Fibroblast of the aortic adventitia (primary cell): ENCODE measurements at places on chromosomes 7 and 10.

DNA sequence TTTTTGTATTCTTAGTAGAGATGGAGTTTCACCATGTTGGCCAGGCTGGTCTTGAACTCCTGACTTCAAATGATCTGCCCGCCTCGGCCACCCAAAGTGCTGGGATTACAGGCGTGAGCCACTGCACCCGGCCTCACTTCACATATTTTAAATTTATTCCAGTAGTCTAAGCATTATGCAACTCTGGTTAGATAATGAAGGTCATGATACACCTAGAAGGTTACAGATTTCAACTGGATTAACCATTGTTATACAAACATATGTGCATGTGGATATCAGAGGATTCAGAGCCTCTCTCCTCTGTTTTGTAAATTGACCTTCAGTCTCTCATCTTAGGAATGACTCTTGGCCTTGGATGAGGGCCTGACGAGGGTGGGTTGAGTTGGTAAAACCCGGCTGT, 146.3 kb downstream of the DPP6 start:
- no peak for DNase-seq

GRCh38 chr10:51170518-51171245, 96.4 kb downstream of the PRKG1 start:
- DNase-seq: peak; percentile 41

DNA sequence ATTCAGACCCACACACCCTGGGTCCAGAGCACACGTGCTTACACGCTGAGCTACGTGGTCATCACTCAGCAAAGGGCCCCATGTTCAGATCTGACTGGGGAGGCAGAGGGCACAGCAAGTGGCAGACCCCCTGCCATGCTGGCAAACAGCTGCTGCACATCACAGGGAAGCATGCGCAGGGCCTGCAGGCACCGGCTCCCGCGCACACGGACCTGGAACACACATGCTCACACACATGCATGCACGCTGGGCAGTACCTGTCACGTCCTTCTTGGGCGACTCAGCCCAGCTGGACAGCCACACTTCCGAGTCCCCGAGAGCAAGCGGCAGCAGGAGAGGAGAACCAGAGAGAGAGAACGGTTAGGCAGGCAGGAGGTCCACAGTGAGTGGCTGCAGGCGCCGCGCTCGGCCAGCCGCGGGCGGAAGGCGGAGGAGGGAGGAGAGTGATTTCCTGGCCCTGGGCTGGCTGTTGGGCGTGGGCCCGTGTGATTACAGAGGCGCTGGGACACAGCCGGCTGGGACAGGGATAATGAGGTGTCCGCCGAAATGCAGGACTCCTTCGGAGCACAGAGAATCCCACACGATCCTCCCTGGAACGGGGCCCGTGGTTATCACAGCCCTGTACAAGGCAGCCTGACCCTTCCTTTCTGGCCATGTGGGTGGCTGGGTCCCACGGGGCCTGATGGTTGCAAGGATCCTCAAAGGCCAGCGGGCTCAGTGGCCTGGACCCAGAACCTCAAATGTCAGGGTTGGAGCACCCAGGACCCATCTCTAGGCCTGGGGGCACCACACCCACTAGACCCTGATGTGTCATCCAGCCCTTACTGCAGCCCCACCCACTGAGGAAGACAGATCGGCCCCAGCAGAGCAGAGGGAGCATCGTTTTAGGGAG, 175.1 kb downstream of the NEURL1 start:
- peak; percentile 58 for DNase-seq

DNA sequence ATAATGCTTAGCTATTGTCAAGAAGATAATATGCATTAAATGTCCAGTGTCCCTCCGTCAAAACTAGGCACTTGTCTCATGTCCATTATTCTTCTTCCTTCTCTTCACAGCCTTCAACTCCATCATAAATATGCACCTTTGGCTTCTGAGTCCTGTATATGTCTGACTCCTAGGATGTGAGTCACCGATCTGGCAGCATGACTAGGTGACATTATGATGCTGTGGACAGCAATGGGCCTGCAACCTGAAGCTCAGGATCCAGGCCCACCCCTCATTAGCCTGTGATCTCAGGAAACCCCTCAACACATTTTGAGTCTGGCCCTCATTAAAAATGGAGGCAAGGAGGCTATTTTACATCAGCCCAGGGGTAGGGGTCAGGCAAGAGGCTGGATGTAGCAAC, 362.5 kb upstream of the ZMIZ1 start:
- DNase-seq: peak; percentile 20

- peak; percentile 33 for DNase-seq
These were observed 41.8 kb downstream of the ZCCHC24 start for GRCh38 chr10:79403441-79404230.

DNA sequence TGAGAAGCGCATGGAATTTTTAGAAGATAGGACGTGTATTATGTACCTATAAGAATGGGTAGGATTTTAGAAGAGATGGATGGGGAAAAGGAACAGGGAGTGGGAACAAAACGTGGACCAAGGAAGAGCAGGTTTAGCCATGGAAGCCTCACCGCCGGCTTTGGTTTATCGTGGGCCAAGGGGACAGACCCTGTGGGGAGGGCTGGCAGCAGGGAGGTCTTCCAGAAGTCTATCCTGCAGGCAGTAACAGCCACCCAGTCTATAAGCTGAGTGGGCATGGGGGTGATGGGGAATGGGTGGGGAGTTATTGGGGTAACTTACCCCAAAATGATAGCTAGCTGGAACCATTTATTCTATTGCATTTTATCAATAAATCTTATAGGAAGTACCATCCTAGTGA, 44.9 kb downstream of the IKZF1 start:
- no peak for DNase-seq

GRCh38 chr10:96230527-96230926, 40.8 kb downstream of the BLNK start:
- no peak for DNase-seq

- no peak for DNase-seq
These were observed 28.4 kb upstream of the TMEM26 start for GRCh38 chr10:61481597-61481996.

DNA sequence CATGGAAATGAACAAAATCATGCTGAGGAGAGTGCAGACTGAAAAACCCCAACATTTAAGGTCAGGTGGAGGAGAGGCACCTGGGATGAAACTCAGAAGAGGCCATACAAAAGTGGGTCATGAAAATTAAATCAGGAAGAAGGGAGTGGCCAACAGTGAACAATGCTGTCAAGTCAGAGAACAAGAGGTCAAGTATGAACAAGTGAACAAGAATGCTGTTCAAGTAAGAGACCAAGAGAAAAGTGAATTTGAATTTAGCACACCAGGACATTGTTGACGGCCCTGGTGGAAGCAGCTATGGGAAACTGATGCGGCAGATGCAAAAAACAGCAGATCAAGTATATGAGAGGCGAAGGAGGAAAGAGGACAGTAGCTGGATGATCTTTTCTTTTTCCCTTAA, 7.9 kb downstream of the CEP41 start:
- DNase-seq: peak; percentile 56

DNA sequence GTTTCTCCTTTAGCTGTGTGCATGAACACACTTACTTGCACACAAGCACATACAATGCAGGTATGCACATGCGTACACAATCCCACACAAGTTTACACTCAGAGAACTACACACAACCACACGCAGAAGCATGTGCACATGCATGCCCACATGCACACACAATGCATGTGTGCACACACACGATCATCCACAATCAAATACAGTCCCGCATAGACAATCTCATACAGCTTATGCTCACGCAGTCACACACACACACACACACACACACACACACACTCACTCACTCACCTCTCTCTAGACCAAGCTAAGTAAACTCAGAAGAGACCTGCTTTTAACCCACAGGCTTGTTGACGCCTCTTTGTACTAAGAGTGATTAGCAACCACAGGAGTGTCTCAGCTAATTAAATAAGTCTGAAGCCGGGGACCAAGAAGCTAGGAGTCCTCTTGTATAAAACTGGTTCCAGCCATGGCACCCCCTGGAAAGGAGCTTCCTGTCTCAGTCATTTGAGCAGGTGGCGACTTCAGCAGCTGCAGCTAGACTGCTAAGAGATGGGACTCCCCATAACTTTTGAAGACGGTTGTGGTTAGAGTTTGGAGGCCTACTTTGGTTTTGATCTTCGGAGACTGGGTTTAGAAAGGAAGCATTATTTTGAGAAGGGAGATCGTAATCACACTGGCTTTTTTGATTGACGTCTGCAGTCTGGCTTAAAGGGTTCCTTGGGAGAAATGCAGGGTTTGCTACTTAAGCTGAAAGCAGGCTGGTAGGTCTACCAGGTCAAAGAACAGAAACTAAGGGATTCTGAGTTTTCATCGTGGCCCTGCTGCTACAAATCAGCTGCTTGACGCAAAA, 82.3 kb upstream of the ADRB1 start:
- DNase-seq: no peak

- DNase-seq: no peak
These were observed 34.6 kb downstream of the ADAM12 start for GRCh38 chr10:126353666-126354065.

- DNase-seq: no peak
These were observed 17.1 kb downstream of the SCD start for GRCh38 chr10:100364175-100364574.

DNA sequence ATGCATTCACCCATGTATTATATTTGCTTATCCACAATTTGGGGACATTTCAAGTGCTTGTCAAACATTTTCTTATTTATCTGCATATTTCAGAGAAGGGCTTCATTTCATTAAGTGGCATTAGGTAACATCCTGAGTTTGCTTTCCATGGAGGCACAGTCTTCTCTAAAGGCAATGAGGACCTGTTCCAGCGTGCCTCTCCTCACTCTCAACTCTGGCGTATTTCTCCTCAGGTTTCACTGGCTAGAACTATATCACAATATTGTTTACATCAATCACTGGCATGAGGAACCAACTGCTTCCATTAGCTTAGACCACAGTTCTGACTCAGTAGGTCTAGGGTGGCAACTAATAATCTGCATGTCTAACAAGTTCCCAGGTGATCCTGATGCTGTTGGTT, 177.2 kb downstream of the TAX1BP1 start:
- no peak for DNase-seq

GRCh38 chr10:12107781-12108180, 21.7 kb upstream of the SEC61A2 start:
- no peak for DNase-seq

- DNase-seq: peak; percentile 45
These were observed 903 bp upstream of the KCNMA1 start for GRCh38 chr10:77638321-77639101.

DNA sequence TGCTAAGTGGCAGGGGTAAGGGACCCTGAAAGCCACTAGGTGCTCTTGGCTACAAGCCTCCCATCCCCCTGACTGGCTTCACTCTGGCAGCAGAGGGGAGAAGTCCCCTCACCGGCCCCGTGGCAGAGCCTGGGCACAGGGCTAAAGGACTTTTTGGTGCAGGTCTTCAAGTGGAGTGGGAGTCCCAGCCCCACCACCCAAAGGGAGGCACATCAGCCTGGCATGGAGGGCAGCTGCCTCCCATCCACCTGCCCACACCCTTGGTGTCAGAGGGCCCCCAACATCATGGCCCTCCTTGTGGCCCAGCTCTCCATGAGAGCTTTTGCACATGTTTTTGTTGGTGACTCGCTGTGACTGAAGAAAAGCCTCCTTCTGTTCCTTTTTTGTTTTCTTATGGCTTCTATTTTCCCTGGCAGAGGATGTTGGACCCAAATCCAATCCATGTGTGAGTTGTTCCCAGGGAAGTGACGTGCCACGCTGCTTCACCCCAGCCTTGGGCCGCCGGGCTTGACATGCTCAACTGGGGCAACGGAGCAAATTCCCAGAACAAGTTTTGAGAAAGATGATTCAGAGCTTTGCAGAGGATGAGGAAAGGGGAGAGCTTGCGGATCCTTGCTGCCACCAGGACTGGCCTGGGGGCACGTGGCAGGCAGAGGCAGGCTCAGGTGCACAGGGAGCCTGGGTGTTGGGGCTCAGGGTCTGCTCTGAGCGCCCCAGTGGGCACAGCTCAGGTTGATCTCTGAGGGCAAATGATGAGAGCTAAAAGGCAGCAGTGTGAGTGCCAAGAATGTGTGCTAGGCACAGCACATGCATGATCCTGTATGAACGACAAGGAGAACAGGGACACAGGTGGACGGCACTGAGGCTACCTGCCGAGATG, 1.9 kb upstream of the AEBP1 start:
- DNase-seq: peak; percentile 86

DNA sequence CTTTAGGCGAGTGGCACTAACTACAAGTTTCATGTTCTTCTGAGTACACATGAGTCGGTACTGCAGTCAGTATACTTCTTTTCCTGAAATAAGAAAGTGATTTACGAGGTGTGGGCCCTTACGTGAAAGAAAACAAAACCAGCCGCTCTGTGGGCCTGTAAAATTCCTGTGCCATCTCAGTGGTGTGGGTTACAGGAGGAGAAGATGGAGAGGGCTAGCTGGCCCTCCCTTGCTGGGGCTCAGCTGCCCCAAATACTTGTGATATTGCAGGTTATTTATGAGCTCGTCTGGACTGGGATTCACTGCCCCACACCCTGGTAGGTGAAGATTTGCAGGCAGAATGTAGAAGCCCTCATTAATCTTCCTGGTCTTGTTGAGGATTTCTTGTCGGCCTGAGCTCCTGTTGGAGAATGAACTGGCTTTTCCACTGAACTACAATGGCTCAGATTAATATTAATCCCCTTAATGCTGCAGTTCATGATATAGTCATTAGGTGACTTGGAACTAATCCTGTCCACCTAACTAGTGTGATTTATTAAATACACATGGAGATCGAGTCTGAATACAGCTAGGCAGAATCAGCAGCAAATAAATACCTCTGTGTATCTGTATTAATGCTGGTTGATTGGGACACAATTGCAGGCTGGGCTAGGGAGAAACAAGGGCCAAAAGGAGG, 68.0 kb downstream of the GBF1 start:
- DNase-seq: no peak

- DNase-seq: no peak
These were observed 50.7 kb downstream of the HSPA12A start for GRCh38 chr10:116691635-116692034.

DNA sequence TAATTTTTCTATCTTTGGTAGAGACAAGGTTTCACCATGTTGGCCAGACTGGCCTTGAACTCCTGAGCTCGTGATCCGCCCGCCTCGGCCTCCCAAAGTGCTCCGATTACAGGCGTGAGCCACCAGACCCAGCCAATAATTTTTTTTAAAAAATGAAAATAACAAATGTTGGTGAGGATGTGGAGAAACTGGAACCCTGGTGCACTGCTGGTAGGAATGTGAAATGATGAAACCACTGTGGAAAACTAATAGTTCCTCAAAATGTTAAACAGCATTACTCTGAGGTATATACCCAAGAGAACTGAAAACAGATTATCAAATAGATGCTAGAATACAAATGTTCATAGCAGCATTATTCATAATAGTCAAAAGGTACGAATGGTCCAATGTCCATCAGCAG, 23.0 kb upstream of the YWHAG start:
- no peak for DNase-seq

- DNase-seq: no peak
These were observed 168.0 kb upstream of the PHYHIPL start for GRCh38 chr10:59008452-59008851.

GRCh38 chr7:135817583-135817982, 69.0 kb upstream of the FAM180A start:
- DNase-seq: no peak

GRCh38 chr7:1673581-1674118, 3.6 kb downstream of the ELFN1 start:
- no peak for DNase-seq
